ENCODE measurements at places on chromosomes 2 and 18. TPM values are rescaled to one million over a fixed set of nuclear protein-coding genes. Genes with fewer than 3 reads are reported as not detected.

MYCN gene
- total RNA-seq: 0.73 TPM

- DNase-seq: no peak
Measured at GRCh38 chr2:106602042-106602441, 114.9 kb downstream of the CD8B2 start.

DNA sequence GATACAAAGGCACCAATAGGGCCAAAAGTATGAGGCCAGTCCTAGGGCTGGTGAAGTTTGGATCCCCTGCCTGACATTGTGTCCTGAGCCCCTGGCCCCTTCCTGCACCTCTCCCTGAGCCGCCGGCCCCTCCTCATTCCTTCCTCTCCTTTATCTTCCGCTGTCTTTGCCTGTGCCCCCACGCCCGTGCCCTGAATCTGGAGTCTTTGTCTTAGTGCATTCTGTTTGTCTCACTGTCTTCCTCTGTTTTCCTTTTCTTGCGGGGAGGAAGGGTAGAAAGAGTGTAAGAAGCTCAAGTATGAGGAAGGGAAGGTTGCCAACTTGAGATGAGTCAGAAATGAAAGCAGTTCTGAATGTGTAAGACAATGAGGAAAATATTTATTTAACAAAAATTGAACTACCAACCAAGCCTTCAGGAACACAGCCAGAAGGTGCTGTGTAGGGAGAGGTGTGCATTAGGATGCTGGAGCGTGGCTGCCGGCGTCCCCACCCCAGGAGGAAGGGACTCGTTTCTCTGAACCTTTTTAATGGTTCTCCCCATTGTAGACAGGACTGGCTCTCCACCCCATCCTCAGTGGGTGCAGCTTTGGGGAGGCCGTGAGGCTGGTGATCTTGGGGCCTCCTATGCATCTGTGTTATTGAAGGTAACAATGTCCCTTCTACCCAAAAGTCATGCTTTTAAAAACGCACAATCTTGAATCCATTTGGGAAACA lies 133.1 kb downstream of the NEDD4L start:
- no peak for DNase-seq

DNA sequence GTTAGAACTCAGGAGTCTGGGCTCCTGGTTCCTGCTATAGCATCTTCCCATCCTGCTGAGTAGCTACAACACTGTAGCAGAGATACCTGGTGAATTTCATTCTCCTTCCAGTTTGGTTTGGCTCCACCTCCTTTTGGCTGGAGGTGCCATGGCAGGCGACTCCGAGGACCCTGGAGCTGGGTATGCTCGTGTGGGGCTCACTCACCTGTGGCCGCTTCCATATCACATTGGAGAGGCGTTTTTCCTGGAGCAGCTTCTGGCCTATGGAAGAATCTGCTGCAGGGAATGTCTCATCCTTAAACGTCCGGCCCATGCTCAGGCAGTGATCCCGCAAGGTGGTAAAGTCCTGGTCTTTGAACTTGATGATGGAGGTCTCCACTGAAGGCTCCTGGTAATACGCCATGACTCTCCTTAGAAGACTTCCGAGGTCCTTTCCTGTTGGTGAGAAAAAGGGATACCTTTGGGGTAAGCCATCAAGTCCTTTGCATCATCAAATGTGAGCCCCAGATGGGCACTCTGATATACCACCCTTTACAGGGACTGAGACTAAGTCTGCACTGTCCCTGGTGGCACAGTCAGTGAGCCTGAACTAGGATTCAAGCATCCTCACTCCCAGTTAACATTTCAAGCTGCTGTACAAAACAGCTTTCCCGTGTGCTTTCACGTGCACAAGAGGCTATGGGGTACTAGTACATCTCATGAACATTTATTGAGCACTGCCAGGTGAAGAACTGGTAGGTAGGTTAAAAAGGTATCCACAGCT lies 20.1 kb downstream of the CAPN13 start:
- DNase-seq: no peak

GRCh38 chr2:167890739-167891138 lies 356.7 kb downstream of the STK39 start:
- DNase-seq: no peak

DNA sequence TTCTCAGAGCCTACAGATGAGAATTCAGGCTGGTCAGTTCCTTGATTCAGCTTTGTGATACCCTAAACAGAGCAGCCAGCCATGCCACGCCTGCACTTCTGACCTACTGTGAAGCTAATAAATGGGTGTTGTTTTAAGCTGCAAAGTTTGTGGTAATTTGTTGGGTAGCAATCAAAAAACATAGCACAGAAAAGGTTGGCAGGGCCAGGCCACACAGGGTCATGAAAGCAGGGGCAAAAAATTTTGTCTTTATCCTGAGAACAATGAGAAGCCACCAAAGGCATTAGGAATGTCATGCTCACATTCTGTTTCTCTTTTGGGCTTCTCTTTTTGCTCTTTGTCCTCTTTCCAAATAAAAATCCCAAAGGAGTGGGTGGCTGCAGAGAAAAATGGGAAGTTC lies 385.9 kb downstream of the TXNL1 start:
- DNase-seq: no peak

DNA sequence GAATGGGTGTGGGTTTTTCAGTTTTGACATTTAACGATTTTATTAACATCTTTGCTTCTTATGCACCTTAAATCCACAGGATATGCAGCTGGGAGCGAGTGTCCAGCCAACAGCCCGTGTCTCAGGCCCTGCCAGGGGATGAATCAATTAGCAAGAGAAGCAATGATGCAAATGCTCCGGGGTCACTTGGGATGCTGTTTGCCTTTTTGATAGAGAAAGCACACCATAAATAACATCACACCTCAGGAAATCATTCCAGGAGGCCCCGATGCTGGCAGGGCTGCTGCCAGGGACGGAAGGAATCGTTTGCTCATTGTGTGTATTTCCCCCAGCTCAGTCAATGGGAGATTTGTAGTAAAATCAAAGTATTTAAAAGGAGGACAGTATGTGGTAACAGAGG lies 394.0 kb upstream of the HNRNPA3 start:
- no peak for DNase-seq

- no peak for DNase-seq
Measured at GRCh38 chr2:9110893-9111569, 95.6 kb upstream of the ASAP2 start.

DNA sequence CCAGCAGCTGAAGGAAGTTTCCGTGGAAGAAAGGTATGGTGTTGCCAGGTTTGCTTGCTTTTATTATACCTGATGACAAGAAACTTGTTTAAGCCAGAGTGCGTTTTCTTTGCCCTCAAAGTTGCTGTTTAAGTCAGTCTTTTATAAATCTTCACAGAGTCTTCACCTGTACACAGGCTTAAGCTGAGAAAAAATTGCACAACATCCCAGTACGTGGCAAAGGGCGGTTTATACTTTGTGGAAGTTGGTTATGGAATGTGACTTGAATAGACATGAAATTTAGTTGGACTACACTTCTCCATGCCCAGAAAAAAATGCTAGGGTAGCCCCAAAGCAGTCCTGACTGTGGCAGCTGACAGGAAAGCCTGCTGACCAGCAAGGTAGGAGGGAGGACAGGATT lies 121.5 kb downstream of the RTN4 start:
- no peak for DNase-seq

DNA sequence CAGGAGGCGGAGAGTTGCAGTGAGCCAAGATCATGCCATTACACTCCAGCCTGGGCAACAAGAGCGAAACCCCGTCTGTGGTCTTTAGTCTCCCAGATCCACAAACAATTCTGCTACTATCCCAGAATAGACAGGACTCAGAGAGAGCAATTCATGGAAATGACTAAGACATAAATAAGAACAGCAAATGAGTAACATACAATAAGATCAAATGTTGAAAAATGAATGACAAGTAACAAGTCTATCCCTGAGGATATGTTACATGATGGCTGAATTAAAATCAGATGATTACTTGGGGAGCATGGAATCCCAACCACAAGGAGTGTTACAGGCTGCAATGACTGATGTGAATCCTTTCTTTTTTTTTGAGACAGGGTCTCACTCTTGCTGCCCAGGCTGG lies 10.3 kb downstream of the ARL5A start:
- no peak for DNase-seq

DNA sequence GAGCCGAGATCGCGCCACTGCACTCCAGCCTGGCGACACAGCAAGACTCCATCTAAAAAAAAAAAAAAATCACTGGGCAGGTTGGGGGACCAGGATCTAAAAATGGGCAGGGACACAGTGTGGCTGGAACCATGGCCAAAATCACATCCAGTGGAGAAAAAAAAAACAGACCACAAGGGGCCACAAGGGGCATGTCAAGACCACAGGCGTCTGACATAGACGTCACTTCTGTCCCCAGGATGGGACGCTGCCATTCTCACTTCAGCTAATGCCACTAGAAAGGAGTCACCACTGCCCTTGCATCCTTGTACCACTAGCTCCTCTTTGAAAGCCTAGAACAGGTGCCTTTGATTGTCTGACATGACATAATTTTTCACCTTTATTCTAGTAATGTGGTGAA lies 2.5 kb upstream of the POMC start:
- DNase-seq: no peak

All from left cardiac atrium (tissue), 4 donors.